ENCODE measurements at places on chromosomes 3 and 15.

DNA sequence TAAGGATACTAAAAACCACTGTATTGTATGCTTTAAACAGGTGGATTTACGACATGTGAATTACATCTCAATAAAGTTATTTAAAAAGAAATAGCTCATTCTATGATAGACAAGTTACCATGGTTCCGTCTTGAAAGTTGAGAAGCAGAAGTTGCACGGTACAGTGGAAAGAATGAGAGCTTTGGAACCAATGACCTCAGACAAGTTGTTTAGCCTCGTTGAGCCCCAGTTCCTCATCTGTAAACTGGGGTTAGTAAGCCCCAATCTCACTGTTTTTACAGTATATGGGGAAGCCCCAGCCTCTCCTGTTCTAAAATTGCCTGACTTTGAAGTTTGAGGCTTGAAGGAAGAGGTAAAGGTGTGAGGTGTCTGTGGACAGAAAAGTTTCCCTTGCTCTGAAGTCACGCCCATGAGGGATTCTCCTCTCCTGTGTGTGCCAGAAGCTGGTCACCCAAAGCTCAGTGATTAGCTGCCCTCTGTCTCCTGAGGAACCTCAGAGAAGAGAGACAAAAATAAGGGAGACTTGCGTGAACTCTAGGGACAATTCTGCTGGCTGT lies 10.0 kb downstream of the CRYGS start:
- DNase-seq, result peak; percentile 25

DNA sequence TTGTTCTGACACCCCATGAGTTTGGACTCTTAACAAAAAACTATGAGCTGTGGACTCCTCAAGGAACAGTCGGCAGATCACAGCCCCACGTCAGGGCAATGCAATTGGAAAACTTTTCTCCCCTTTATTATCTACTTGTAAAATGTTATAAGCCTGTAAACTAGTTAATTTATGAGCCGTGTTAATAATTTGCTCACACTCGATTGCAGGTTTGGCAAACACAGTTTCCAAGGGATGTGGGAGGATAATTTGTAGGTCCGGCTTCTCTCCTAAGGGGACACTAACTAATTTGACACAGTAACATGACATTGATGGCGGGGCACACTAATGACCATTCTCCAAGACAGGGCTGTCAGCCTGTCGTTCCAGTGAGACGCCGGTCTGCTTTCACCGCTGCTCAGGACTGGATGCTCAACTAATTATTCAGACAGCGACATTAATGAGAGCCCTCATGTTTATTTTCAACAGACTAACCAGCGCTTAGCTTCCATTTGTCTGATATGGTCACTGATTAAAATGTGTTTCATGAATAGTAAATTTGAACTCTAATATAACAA lies 222.1 kb downstream of the FOXP1 start:
- no peak for DNase-seq

GRCh38 chr3:8773941-8774542 lies 4.6 kb upstream of the OXTR start:
- DNase-seq, result peak; percentile 21

- no peak for DNase-seq
Observed at GRCh38 chr15:89021224-89021623, 67.0 kb upstream of the ABHD2 start.

DNA sequence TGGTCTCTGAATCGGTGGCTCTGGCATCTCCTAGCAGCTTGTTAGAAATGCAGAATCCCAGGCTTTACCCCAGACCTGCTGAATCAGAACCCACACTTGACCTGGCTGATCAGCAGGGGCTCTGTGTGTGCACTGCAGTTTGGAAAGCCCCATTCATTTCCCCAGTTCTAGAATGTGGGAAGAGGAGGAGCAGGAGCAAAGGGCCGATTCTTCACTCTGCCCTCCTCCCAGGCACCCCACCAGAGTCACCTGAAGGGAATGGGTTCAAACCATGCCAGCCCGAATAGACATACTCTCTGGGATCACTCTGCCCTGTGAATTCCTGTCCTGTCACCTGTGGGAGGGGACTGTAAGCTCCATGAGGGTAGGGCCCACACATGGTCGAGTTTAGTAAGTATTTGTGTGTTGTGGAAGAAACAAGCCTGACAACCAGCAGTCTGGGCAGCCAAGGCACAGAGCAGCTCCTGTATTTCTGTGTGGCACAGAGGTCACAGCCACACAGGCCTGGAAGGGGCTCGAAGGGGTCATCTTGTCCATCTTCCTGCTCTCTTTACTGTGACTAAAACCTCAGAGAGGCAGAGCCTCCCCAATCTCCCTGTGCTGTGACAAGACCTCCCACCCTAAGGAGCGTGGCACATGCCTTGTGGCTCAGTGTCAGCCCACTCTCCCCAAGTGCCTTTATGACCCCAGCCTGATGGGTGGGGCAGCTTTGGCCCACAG lies 29.0 kb upstream of the HHATL start:
- DNase-seq, result no peak

DNA sequence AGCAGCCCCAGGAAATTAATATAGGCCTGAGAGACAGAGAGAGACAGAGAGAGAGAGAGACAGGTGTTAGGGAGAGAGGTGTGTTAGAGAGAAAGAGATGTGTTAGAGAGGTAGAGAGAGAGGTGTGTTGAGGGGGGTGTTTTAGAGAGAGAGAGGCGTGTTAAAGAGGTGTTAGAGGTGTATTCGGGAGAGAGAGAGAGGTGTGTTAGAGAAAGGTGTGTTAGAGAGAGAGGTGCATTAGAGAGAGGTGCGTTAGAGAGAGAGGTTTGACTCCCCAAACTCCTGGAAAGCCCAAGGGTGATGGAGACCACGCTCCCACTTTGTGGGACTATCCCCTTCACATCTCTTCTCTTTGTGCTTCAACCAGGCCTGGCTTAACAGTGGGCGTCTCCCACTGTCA lies 95.5 kb downstream of the CACNA2D3 start:
- DNase-seq, result no peak

DNA sequence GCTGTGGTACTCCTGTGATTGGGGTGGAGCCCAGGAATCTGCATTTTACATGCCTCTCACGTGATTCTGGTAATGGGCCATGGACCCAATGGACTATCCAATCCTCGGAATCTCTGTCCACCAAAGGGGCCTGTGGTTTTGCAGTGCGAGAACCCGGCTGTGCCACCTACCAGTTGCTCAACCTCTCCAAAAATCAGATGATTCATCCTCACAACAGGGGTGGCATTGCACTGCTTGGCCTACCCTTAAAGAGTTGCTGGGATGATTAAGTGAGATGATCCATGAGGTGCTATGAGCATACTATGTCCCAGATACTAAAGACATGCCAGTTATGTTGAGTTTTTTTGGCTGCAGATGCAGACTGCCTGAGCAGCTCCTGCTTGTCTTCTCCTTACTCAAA lies 5.1 kb downstream of the ANP32A start:
- no peak for DNase-seq

DNA sequence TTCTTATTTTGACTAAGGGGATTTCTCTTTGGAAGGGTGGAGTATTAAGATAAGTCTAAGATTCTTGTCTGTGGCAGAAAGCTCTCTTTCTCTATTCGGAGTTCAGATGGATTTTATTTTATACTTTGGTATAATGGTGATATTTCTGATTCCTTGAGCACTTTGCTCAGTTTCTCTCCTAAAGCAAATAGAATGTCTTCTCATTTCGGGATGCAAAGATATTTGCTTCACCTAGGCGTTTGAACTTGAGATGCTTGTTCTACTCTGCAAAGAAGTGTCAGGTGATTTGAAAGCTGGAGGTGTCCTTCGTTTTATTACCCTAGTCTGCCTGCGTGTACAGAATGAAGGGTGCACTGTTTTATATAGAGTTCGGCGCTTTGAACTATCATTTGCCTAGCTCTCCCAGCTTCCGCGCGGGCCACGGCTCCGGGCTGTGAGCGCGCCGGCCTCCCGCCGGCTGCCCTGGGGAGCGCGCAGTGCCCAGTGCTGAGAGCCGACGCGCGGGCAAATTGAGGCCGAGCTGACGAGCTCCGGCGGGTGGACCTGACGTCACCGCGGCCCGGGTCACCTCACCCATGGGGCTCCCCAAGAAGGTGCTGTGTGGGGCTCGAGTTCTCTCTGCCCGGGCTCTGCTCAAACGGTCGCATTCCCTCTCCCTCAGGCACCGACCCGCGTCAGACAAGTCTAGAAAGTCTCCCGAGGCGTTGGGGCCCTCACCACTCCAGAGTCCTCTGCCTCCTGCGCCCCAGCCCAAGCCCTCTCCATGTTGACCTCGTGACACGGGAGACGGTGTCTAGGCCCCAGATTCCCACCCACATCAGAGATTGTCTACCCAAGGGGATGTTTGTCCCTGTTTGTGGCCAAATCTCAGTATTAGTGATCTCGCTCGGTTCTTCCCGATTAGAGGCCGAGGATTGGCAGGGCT lies 7.5 kb downstream of the SOX2 start:
- DNase-seq, result no peak

DNA sequence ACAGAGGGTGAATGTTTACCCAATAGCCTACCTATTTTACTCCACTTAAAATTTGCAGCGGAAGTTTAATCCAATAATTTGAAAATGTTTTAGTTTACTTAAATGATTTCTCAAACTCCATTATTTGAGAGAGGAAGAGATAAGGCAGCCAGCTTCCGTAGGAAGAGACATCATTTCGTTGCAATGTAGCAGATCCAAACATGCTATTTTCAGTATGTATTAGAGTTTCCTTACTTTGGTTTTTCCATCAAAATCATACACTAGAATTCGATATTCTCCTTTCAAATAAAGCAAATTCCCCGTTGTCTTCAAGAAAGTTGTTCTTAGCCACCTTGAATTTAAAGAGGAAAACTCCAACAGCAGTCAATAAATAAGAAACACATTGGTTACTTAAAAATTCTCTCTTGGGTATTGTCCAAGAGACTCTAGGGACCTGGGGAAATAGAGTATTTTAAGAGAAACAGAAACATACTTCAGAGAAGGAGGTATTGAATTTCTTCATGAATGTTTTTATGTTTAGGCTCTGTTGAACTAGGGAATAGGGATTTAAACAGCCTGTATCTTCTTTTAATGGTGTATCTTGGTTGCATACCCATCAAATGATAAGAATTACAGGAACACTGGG lies 324.5 kb upstream of the GBE1 start:
- DNase-seq, result no peak

DNA sequence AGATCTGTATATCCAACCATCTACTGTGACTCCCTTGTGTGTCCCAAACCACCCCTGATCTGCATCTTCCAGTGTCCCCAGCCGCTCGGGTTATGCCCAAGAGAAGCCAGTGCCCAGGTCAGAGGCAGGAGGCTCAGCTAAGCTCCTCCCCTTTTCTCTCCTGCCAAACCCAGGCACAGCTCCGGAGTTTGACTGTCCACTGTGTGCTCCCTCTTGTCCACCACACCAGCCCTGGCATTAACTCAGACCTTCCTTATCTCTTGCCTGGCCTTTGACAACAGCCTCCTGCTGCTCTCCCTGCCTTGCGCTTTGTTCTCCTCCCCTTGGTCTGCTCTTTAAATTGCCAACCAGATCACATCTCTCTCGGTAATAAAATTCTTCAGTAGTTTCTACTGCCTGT lies 39.3 kb downstream of the DGKG start:
- DNase-seq, result no peak

DNA sequence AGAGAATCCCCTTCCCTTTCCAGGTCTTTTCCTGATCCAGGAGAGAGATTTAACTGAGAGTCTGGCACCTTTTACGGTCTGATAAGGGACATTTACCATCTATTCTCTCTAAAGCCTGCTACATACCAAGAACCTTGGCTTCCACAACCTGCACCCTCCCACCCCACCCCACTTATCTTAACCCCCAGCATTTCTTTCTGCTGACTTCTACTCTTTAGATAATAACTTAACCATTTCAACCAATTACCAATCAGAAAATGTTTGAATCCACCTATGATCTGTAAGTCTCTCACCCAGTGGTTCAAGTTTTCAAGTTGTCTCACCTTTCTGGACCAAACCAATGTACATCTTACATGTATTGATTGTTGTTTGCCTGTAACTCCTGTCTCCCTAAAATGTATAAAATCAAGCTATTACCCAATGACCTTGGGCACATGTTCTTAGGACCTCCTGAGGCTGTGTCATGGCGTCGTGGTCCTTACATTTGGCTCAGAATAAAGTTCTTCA lies 74.0 kb downstream of the MCF2L2 start:
- DNase-seq, result no peak

DNA sequence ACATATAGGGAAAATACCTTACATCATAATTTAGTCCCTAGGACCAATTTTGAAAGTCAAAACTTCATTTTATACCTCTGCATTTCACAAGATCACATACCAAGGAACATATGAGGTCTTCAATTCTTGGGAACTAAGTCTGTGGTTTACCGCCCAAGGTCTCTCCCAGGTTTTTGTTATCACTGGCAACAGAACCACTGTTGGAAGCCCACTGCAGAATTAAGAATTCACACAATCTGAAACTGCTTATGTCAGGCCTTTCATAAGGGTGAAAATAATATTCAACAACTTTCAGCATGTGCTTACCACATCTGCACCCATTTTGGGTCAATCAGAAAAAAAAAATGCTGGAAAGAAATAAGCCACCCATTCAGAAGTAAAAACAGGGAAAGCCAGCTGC lies 107.2 kb upstream of the MME start:
- no peak for DNase-seq

DNA sequence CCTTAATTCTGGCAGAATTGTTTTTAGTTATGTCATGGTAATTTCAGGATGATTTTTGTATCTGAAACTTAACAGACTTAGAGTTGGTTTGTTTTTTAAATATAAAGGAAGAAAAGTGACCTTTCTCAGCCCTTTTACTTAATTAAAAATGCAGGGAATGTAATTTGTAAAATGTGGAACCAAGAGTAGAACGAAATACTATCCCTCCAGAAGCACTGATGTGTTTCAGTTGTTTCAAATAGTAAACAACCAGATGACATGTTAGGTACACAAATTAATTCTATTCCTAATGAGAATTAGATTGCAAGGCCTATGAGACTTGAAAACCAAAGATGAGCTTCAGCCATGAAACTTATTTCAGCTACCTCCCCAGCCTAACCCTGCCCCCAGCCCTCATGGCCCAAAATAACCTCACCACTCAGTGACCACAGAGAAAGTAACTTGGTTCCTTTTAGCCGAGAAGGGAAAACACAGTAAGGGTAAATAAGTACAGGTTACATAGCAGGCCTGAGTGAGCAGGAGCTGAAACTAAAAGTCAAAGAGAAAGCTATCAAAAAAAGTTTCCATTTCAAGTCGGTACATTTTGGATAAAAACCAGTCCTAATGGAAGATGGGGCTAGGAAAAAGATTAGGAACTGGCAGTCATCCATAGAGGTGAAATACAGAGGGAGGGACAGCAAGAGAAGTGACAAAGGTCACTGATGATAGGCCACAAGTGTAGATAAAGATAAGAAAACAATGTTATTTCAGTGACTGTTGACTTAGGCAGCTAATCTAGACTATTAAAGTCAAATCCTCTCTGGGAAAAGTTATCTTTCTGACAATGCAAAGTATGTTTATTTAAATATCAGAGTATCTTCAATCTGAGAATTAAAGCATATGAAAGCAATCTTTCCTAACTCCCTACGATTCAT lies 23.2 kb downstream of the SENP8 start:
- DNase-seq, result no peak

- no peak for DNase-seq
Observed at GRCh38 chr3:194773771-194774455, 88.2 kb downstream of the FAM43A start.

DNA sequence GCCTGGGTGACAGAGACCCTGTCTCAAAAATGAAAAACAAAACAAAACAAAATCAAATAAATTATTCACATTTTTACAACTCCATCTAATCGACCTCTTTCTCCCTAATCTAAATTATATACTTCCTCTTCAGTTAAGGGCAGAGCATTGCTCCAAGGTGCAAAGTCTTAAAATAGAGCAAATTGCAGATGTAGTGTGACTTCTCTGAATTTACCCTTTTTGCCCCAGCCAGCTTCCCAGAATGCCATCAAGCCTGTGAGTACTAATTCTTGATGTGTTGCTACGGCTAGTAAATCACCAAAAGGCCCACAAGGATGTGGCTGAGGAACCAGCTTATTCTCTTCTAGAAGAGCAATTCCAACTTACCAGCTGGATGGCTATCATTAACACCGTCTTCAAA lies 53.4 kb upstream of the PPIB start:
- no peak for DNase-seq
